Activated CD4-positive, alpha-beta T cell treated with anti-CD3 and anti-CD28 coated beads for 36 hours (primary cell): ENCODE measurements at places on chromosomes 4 and X. TPM values are rescaled to one million over a fixed set of nuclear protein-coding genes. Genes with fewer than 3 reads are reported as not detected.
A peak's percentile ranks its signal among the peaks of the same experiment; 100 is the strongest.

- no peaks in the 10 kb centered on the region for H3K36me3 ChIP-seq
- DNase-seq, result no peak
- H3K27me3 ChIP-seq, result peaks cover 2% of the 10 kb centered on the region
- no peaks in the 10 kb centered on the region for H3K4me1 ChIP-seq
- no peak overlapping the region for H3K4me3 ChIP-seq
- H3K27ac ChIP-seq, result no peak overlapping the region
Measured at GRCh38 chr4:109125084-109125483, 177.4 kb downstream of the COL25A1 start.

DNA sequence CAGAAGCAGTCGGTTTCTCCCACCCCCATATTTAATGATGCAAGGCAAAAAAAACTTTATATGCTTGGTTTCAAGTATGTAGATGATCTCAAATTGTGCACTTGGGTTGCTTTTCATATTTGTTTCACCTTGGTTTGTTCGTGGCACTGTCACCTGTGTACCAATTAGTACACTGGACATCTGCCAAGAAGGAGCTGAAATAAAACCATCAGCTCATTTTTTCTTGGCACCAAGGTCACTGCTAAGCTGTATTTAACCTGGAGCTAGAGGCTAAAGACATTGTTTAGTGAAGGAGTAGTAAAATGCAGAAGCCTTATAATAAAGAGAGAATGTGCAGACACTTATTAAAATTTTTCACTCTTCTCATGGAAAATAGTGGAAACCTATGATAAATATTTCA lies 430.8 kb downstream of the ARHGAP24 start:
- no peak overlapping the region for H3K27ac ChIP-seq
- H3K27me3 ChIP-seq, result no peaks in the 10 kb centered on the region
- H3K4me1 ChIP-seq, result no peaks in the 10 kb centered on the region
- no peak overlapping the region for H3K4me3 ChIP-seq

DNA sequence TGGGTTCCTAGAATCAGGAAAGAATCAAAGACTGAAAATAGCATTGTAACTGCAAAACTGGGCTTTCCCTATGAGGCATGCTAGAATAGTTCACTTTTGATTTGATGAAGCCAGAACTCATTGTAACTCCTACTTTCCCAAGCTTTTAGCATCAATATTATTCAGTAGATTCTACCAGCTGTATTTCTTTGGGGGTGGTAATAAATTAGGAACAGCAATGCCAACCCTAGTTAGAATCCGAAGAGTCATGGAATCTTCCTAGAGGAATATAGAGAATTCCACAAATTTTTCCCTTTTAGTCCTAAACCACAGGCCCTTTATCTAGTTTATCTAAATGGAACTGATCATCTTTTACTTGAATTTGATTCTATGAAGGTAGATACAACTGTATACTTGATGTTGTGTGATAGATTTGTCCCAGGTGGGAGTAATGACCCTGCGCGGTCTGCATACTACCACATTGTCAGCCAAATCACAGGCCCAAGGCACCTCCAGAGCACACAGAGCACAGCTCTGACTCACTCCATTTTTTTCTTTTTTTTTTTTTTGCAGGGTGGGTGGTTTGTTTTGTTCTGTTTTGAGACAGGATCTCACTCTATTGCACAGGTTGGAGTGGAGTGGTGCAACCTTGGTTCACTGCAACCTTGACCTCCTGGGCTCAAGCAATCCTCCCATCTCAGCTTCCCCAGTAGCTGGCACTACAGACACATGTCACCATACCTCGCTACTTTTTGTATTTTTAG lies 66.6 kb downstream of the EDNRA start:
- DNase-seq, result no peak
- no peak overlapping the region for H3K27ac ChIP-seq
- peaks cover 12% of the 10 kb centered on the region for H3K27me3 ChIP-seq
- no peaks in the 10 kb centered on the region for H3K36me3 ChIP-seq

DNA sequence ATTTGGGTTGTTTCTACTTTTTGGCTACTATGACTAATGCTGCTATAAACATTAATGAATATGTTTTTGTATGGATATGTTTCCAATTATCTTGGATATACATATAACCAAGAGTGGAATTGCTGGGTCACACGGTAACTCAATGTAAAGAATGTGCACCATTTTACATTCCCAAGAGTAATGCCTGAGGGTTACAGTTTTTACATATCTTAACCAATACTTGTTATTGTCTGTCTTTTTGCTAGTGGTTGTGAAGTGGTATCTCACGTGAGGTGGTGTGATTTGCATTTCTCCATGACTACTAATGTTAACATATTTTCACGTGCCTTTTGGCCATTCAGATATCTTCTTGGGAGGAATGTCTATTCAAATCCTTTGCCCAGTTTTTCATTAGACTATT lies 200.3 kb upstream of the MAB21L2 start:
- no peaks in the 10 kb centered on the region for H3K27me3 ChIP-seq
- no peak for DNase-seq
- no peak overlapping the region for H3K4me3 ChIP-seq
- peaks cover 9% of the 10 kb centered on the region for H3K36me3 ChIP-seq

GRCh38 chr4:163858515-163858914 lies 364.0 kb downstream of the TMA16 start:
- no peaks in the 10 kb centered on the region for H3K4me1 ChIP-seq
- H3K27me3 ChIP-seq, result peaks cover 6% of the 10 kb centered on the region
- no peak for DNase-seq
- no peaks in the 10 kb centered on the region for H3K36me3 ChIP-seq
- H3K4me3 ChIP-seq, result no peak overlapping the region

DNA sequence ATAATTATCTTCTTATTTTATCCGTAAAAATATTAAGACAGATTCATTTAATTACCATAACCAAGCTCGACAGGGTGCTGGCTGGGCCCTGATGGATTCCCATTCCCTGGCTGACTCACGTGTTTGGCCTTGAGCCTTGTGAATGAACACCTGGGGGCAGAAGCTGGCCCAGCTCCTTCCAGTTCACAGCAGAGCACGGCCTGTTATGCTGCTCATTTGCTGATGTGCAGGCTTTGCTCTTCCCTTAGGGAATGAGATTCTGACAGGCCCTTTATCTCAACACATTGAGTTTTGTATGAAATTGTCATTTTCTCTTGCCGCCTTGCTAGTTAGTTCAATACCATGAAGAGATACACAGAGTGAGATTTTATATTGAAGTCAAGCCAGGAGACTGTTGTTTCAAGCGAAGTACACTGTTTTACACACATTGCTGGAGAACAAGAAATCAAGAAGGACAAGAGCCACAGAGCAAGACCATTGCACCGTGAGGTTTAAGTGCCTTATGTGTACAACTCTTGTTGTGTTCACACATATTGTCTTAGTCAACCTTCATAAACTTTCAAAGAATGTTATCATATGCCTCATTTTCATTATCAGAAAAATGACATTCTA lies 1583.3 kb downstream of the STIM2 start:
- no peak overlapping the region for H3K4me3 ChIP-seq
- no peaks in the 10 kb centered on the region for H3K36me3 ChIP-seq
- H3K4me1 ChIP-seq, result no peaks in the 10 kb centered on the region
- no peak overlapping the region for H3K27ac ChIP-seq
- no peaks in the 10 kb centered on the region for H3K27me3 ChIP-seq

GRCh38 chrX:18424482-18425198 lies 768 bp upstream of the CDKL5 start:
- peaks cover 2% of the 10 kb centered on the region for H3K4me1 ChIP-seq
- H3K4me3 ChIP-seq, result peak overlapping the region; percentile 79
- peaks cover 2% of the 10 kb centered on the region for H3K27me3 ChIP-seq
- H3K36me3 ChIP-seq, result no peaks in the 10 kb centered on the region

DNA sequence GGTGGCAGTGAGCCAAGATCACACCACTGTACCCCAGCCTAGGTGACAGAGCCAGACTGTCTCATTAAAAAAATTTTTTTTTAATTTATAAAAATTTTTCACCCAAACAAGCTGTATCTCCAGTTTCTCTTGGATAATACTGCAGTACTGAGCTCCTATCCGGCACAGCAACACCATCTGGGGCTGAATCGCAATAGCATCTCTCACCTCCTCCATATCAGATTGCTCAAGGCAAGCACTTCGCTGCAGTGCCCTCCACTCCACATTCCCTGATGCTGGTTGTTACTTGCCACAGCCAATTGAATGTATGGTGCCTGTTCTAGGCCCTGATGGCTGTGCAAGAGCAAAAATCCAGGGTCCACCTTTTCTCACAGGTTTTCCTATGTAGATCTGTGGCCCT lies 69.3 kb upstream of the FAM241A start:
- no peak overlapping the region for H3K27ac ChIP-seq
- no peaks in the 10 kb centered on the region for H3K4me1 ChIP-seq
- no peaks in the 10 kb centered on the region for H3K36me3 ChIP-seq
- H3K27me3 ChIP-seq, result peaks cover 2% of the 10 kb centered on the region
- DNase-seq, result no peak

- no peaks in the 10 kb centered on the region for H3K27me3 ChIP-seq
- H3K4me1 ChIP-seq, result no peaks in the 10 kb centered on the region
- H3K4me3 ChIP-seq, result no peak overlapping the region
- H3K36me3 ChIP-seq, result no peaks in the 10 kb centered on the region
- DNase-seq, result no peak
Measured at GRCh38 chrX:19152762-19153161, 30.5 kb upstream of the ADGRG2 start.

Gene SOX3
- not detected for total RNA-seq

Gene COL4A5
- not detected for total RNA-seq

Gene PJA1
- 18.9 TPM for total RNA-seq
